Pancreas (tissue), 10 donors: ENCODE measurements at places on chromosomes 7 and 10. TPM values are rescaled to one million over a fixed set of nuclear protein-coding genes. Genes with fewer than 3 reads are reported as not detected.

DNA sequence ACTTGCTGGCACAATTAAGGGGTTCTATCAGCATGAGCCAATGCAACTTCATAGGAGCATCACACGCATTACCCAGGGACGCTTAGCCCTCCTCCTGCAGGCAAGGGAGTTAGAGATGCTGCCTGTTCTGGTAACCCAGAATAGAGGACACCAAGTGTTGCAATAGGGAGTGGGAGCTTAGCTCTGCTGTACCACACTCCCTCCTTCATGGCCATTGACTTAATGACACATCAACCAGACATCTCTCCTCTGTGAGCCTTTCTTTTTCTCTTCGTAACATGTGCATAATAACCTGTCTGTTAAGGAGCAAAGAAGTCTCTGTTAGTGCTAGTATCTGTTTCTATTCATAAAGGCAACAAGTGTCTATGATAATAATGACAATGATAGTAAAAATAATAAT lies 282.4 kb downstream of the SORCS3 start:
- DNase-seq: no peak

DNA sequence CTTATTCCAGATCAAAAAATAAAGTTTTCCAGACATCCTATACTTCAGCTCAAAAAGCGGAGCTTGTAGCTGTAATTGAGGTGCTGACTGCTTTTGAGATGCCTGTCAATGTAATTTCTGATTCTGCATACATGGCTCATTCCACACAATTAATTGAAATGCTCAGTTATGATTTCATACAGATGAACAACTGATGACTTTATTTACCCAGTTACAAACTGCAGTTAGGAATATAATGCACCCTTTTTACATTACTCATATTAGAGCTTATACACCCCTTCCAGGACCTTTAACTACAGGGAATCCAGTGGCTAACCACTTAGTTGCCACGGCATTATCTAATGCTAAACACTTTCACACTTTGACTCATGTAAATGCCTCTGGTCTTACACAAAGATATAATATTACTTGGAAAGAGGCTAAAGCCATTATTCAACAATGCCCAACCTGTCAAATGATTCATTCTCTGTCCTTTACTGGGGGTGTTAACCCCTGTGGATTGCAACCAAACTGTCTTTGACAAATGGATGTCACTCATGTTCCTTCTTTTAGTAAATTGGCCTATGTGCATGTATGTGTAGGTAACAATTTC lies 147.3 kb downstream of the ZNF33B start:
- no peak for DNase-seq

Gene NME8
- not detected for total RNA-seq

DNA sequence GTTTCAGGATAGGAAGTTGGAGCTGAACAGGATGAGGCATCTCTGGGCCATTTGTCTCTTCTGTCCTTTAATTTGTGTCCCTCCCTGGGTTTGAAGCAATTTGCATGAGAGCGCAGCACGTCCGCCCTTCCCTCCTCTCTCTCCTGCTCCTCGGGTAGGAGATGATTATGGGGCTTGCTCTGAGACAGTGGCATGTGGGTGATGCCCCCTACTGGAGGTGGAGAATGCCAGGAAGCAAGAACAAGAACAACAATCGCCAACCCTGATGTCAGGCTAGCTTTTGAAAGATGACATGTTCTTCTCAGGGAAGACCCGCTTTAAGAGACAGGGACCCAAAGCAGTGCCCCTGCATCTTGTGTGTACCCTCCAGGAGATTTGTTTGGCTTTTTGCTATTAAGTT lies 63.9 kb upstream of the LOXL4 start:
- no peak for DNase-seq

DNA sequence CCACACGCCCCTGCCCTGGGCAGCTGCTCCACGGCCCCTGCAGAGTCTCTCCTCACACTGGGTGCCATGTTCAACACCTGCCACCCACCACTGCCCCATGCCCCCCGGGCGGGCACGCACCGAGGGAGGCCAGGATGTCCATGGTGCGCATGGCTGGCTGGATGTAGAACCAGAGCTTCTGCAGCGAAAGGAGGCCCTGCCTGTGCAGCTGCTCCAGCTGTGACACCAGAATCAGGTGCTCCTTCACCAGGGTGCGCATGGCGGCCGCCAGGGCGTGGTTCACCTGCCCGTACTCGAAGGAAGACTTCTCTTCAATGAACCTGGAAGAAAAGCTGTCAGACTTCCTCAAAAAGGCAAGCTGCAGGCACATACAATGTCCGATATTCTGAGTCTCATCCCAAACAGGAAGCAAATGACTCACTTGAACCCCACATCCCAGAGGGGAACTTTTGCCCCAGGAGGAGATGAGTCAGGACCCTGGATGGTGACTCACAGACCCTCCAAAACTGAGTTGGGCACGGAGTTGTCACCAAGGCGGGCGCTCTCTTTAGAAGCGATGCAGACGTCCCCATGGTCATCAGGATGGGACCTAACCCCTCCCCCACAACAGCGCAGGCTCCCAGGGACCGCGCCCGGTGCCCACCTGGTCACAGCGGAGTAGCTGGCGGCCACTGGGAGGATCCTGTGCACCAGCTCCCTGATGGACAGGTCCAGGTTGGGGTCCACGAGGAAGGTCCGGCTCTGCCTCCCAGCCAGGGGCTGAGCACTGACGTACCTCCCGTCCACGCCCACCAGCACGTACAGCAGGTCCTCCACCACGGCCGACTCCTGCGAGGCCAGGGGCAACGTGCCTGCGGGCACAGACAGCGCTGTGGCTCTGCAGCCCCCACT lies 15.5 kb downstream of the TUBGCP2 start:
- DNase-seq: no peak

DNA sequence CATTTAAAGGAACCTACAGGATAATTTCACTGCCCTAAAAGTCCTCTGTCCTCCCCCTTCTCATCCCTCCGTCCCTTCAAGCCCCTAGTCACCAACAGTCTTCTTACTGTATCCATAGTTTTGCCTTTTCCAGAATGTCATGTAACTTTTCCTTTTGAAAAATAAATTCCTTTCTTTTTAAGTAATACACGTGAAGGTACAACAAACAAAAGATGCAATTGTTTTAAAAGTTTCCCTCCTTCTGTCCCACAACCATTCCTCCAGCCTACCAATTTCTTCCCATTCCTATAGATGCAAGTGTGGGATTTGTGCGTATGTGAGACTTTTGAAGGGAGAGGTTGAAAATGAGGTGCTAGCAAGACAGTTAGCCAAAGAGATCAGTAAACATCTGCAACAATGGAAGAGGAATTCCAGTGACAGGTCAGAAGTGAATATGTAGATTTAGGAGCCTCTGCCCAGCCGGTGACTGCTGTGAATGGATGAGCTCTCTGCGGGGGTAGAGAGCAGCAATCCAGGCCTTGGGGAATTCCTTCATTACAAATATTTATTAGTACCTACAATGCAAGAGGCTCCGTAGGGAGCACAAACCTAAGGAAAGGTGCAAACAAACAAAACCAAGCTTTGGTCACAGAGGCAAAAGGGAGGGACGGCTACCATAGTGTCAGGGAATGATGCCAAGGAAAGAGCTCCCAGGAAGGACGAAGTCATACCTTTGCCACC lies 243.6 kb downstream of the SKIDA1 start:
- DNase-seq: no peak

Gene ALOX5
- 6.2 TPM for total RNA-seq

- no peak for DNase-seq
Observed at GRCh38 chr10:77556990-77557601, 80.5 kb downstream of the KCNMA1 start.

DNA sequence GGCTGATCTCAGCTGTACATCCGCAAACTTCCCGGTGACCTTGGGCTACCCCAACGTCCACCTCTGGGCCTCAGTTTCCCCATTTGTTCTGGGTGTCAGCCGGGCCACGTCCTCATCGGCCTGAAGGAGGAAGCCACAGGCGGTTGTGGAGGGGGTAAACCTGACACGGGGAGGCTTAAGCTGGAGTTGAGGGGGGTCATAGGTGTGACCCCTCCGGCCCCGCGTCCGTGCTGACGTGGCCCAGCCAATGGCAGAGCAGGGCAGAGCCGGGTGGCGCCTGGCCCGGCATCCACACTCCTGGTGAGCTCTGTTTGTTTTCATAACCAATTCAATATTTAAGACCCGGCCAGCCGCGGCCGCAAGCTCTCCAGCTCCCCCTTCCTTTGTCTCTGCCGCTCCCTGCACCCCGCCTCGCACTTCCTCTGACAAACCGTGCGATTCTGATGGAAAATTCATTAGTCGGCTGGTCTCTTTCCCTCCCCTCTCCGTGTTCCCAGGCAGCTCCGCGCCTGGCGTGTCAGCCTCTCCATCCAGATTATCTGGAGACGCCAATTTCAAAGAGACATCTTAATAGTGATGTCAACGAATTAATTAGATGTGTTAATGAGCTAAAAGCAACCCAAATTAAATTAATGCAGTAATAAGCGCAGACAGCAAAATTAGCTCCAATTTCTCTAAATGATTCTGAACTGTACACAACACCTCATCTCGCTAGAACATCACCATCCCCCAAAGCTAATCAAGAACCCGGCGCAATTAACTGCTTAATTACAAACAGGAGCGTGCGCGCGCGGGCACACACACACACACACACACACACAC lies 55.4 kb downstream of the MICALL2 start:
- DNase-seq: no peak

GRCh38 chr10:106771154-106771553 lies 393.4 kb downstream of the SORCS1 start:
- no peak for DNase-seq

- peak; percentile 71 for DNase-seq
Observed at GRCh38 chr10:110008518-110009339, 945 bp downstream of the ADD3 start.

GRCh38 chr7:140225562-140226249 lies 48.9 kb upstream of the KDM7A start:
- no peak for DNase-seq

DNA sequence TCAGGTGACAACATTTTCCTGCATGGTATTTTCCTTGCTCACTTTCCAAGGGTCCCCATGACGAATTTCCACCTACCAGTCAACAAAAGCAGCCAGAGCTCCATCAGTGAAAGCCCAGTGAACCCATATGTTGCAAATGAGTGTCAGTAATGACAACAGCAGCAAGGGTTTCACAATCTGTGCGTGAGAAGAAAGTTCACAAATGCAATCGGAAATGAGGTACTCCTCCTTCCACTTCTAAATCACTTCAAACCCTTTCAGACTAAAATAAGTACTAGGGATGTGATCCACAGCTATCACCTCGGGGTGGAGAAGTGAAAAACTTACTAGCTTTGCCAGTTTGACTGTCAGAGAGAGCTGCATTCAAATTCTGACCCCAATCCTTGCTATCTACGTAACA lies 55.6 kb upstream of the BET1 start:
- DNase-seq: no peak
